ENCODE measurements at places on chromosomes 11 and 22.

GRCh38 chr22:50228366-50228765 lies 16.5 kb downstream of the TUBGCP6 start:
- DNase-seq: no peak

GRCh38 chr11:59267196-59267595 lies 54.5 kb upstream of the MPEG1 start:
- DNase-seq: no peak

DNA sequence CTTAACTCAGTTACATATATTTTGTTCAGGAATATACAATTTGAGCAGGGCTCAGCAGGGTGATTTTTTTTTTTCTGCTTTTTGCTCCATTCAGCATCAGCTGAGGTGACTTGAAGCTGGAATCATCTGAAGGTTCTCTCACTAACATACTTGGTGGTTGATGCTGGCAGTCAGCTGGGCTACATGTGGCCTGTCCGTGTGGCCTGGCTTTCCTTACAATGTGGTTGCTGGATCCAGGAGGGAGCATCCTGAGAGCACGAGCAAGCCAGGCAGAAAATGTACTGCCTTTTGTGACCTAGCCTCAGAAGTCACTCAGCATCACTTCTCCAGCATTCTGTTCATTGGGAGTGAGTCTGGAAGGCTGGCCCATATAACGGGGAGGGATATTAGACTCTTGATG lies 151.6 kb upstream of the E2F8 start:
- no peak for DNase-seq

DNA sequence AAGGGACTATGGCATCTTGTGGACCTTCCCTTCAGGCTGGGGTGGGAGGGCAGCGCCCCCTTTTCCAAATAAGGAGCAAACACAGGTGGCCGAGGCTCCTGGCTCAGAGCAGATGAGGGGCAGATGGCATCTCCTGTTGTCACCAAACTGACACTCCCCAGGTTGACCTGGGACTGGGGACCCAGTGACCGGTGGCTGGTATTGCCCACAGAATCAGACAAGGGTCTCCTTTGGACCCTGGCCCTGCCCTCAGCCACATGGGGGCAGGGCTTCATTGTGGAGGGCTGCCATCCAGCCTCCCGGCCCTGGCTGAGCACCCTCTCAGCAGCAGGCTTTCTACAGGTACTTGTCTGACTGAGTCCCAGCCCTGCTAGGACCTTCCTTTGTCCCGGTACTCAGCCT lies 842 bp upstream of the SIGIRR start:
- no peak for DNase-seq

DNA sequence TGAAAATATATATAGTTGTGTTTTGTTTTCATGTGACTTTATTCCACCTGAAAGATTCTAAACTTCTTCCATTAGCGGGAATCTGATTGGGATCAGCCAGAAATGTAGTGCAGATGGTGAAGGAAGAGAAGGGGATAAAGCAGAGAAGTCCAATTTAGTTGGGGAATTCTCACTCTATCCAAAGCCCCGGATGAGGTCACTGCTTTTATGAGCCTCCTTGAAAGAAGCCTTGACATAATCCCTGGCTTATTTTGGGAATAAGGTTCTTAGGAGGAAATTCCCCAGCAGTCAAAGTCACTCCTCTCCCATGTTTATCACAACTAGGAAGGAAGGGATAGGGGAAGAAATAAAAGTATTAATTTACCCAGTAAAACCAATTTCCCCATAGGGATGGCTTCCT lies 41.1 kb downstream of the OSBP start:
- no peak for DNase-seq

- peak; percentile 18 for DNase-seq
These were observed 516 bp downstream of the VPS26B start for GRCh38 chr11:134224710-134225664.

Measured in NCI-H774 (cell line).